ENCODE measurements at places on chromosomes 4 and X.

- DNase-seq = no peak
Observed at GRCh38 chrX:149871940-149872339, 9.0 kb upstream of the MAGEA8 start.

- DNase-seq = no peak
Observed at GRCh38 chrX:112470551-112470950, 209.2 kb downstream of the LHFPL1 start.

GRCh38 chr4:41475402-41475801, 62.6 kb upstream of the LIMCH1 start:
- no peak for DNase-seq

DNA sequence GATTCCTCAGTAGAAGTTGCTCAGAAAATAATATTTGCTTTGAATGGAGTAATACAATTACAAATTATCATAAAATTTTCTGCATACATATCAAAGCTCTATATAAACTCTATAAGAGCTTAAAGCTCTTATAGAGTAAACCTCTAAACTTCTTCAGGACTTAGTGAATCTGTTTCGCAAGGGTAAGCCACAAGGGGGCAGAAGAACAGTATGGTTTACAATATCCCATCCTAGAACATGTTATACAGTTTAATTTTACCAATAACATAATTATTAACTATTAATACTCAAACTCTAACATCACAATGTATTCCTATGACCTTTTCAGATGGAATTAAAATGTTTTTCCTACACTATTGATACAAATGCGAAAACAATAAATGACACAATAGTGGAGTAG, 33.8 kb upstream of the SPANXN1 start:
- no peak for DNase-seq

DNA sequence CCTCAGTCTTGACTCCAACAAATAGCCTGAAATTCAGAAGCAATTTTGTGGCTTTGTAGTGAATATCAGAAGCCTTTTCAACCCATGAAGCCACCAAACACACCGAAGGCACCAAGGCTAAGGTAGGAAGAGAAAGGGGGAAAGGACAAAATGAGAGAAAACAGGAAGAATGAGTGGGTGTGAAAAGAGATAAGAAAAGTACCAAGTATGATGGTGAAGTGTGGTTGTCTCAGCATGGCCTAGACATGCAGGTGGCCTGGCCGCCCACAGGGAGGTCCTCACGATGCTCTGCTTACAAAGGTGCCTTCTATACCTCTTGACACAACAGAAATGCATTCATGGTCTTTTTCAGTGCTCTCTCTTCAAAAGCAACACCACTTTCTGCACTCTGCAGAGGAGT, 34.9 kb downstream of the ACSL1 start:
- DNase-seq = no peak

GRCh38 chrX:130245441-130245840, 23.3 kb downstream of the ZNF280C start:
- DNase-seq = peak; percentile 76

GRCh38 chr4:39542611-39543012, 15.4 kb upstream of the UGDH start:
- DNase-seq = no peak

DNA sequence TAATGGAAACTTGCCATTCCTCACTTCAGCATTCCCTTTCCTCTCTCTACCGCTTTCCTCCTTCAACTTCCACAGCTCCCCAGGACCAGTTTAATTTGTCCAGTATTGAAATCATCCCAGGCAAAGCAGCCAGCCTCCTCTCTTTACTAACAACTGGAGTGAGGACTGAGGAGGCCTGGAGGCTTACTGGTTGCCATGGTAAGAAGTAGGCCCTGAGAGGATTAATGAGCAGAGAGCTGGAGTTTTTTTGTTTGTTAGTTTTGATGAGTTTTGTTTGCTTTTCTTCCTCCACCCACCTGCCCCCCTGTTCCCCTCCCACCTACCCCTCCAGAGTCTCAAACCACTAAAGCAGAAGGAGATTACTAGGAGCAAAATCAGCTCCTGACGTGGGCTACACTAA, 29.5 kb upstream of the PLP1 start:
- no peak for DNase-seq

DNA sequence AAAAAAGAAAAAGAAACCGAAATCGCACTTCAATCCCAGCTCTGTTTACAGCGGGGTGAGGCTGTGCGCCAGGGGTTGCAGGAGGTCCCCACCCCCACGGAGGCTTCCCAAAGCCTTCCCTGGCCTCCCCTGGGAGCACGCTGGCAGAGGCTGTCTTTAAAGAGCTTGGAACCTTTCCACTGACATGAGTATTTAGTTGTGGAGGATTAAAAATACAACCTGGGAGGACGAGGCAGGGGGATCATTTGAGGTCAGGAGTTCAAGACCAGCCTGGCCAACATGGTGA, 69.1 kb downstream of the PPP2R2C start:
- no peak for DNase-seq

GRCh38 chr4:145956288-145956890, 17.8 kb upstream of the ZNF827 start:
- peak; percentile 26 for DNase-seq

DNA sequence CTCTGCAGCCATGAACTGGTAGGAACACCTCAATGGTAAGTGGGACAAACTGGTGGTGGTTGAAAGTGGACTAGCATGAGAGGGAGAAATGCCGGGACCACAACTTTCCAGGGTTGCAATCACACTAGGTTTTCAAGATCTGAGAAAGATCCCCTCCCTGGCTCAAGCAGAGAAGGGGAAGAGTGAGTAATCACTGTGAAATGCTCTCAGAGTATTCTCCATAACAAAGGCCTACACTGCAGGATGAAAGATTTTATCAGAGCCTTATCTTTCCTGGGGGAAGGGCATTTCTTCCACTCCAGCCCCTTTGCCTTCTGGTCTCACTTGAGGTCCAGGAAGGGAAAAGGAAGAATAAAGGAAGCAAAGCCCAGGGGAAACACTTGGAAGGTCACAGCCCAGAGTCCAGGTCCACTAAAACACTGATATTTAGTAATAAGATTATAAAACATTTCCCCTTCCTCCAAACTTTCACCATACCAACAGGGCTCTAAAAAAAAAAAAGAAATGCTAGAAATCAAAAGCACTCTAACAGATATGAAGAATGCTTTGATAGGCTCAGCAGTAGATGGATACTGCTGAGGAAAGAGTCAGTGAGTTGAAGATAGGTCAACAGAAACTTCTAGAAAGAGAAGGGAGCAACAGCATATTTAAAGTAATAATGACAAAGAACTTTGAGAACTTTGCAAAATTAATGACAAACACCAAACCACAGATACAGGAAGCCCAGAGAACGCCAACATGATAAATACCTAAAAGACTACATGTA, 95.9 kb downstream of the WDFY3 start:
- DNase-seq = peak; percentile 72

DNA sequence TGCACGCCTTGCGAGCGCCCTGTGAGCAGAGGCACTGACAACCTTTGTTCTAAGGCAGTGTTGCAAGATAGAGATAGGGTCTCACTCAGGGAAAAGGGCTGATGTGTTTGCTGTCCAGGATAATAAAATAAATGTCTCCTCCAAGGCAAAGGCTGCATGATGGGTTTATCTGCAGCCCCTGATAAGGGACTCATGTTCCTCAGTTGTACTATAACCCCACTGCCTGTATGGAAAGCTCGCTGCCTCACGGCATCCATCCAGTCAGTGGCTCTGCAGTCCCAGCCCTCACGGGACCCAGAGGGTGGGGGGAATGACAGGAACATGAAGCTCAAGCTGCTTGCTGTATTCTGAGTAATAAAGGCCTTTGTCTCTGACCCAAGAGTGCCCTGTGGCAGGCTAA, 22.6 kb downstream of the BCLAF3 start:
- no peak for DNase-seq

- no peak for DNase-seq
Observed at GRCh38 chrX:147680251-147680650, 231.5 kb upstream of the FMR1 start.

DNA sequence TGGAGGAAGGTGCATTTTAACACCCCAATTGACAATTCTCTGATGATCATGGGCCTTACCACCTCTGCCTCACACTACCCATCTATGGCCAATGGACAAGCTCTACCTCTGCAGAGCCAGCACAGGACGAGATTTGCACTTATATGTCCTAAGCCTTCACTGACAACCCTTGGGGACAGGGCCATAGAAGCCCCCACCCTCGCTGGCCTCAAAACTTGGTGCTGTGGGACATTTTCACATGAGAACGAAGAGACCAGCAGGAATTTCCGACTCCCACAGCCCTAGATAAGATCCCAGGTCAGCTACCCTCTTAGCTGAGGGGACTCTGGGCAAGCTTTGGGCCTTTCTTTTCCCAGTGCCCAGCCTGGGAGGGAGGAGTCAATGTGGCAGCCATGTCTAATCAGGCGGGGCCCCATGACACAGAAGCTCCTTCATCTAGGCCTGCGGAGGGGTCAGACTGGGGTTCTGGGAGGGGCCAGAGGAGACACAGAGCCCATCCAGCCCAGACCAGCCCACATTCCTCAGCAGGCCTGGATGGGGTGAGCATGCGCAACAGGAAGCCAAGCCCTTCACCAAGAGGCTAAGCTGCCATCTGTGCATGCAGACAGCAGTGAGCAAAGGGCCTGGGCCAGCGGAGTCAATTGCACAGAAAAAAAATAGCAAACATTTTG, 12.1 kb downstream of the PJA1 start:
- peak; percentile 76 for DNase-seq

- peak; percentile 47 for DNase-seq
Observed at GRCh38 chr4:83644677-83645659, 109.1 kb downstream of the GPAT3 start.

DNA sequence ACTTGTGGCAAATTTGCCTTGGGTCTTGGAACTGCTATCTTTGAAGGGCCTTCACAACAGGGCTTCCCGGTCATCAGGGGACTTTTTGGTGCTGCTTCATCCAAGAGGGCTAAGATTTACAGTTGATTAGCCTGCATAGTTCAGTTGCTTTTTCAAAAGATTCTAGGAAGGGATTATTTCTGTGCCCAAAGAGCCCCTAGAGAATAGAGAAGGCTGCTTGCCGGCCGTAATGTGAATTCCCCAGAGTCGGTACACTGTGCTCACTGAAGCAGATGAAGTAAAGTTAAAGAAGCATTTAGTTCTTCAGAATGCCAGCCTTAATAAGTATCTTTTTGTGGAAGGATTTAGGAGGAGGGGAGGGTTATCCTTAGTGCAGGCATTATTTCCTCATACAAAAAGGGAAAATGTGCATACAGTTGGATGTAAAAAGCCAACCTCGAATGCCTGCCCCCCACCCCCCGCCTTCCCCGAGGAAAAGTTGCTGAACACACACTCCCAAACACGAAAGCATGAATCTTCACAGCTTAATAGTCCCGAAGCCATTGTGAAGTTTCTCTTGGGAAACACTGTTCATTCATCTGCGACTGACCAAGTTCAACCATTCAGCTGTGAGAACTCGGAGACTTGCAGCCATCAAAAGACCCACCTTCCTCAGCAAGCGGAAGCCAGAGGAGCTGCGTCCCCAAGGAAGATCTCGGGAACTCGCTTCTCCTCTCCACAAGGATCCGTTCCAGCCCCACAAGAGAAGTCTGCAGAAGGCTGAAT, 47.6 kb downstream of the ANOS1 start:
- no peak for DNase-seq

DNA sequence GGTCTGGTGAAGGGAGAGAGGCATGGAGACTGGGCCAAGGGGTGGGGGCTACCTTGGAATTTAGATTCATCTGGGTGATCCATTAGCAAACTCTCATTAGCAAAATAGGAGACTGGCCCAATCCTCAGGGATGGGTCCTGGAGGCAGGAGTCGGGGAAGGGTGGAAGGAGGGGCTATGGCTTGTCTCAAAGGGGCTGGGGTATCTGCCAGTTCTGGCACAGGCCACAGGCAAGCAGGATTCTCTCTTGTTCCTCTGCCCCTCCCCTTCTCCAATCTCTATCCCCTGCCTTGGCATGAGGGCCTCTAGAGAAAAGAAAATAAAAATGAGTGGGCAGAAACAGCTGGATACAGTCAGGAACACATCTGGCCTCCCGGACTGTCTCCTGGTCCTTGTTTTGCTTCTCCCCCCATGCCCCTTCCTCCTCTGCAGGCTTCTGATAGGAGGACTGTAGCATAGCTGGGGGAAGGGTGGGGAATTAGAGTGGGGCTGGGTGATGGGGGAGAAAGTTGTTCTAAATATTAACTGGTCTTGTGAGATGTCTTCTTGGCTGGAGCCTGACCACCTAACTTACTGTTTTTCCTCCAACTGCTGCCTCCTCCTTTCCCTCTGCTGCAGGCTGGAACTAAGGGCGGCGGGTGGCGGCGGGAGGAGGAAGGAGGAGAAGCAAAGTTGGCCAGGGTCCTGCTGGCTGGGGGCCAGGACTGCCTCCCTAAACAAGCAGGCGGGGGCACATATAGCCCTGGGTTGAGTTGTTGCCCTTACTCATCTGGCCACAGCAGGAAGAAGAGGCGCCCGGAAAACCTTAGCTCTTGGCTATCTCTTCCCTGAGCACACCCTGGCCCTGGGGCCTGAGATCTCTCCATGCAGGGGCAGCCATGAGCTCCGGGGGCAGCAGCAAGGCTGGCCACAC, 53.3 kb upstream of the LAS1L start:
- peak; percentile 53 for DNase-seq

- DNase-seq = peak; percentile 36
Observed at GRCh38 chr4:7254736-7255487, 62.6 kb downstream of the SORCS2 start.

DNA sequence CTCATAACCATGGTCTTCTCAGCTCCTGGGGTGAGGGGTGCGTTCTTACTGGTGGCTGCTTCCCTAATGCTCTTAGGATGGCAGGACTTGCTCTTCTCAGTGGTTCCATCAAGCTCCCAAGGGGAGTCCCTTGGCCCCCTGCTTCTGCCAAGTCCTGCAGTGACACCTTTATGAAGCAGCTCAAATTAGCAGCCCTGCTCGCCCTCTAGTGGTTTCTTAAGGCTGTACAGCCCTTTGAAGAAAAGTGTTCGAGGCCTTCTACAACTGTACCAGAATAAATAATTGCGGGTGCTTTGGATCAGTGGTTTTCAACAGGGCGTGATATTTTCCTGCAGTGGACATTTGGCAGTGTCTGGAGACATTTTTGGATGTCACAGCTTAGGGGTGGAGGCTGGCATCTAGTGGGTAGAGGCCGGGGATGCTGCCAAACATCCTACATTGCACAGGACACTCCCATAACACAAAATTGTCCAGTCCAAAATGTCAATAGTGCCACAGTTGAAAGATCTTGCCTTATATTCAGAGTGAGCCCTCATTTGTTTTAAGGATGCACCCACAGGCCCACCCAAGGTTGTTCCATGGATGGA, 204.7 kb upstream of the S100G start:
- peak; percentile 25 for DNase-seq

DNA sequence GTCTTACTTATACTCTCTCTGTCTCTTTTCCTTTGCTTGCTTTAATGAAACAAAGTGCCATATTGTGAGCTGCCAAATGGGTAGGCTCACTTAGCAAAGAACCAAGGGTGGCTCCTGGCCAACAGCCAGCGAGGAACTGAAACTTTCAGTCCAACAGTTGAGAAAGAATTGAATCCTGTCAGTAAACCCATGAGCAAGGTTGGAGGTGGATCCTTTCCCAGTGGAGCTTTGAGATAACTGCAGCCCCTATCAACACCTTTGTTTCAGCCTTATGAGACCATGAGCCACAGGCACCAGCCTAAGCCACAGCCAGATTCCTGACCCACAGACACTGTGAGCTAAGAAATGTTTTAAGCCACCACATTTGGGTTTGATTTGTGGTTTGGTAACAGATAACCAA, 362.2 kb downstream of the PDGFC start:
- peak; percentile 42 for DNase-seq
